Left colon (tissue), 2 donors: ENCODE measurements at places on chromosomes 3 and 15. TPM values are rescaled to one million over a fixed set of nuclear protein-coding genes. Genes with fewer than 3 reads are reported as not detected.

Gene ATP8B4
- 1.9 TPM for total RNA-seq

DNA sequence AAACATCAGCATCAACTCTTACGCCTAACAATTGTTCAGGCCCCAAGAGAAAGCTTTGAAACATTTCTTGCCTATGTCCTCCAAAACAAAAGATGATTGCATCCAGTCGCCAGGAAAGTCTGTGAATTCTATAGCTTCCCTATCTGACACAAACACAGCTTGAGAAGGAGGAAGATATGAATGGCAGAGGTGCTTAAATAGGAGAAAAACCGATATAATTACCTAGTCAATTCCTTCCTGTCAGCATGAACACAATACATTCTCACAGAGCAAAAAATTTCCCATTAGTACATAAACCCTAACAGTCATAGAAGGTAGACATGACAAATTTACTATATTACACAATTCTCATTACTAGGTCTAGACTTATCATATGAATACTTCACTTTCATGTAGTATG is 326.5 kb downstream of the CGGBP1 start:
- DNase-seq, result no peak

- no peak for DNase-seq
Measured at GRCh38 chr15:91737151-91737818, 116.2 kb upstream of the SLCO3A1 start.

GRCh38 chr15:62085740-62086139 is 19.0 kb downstream of the C2CD4A start:
- no peak for DNase-seq

Gene EOMES
- 0.08 TPM for total RNA-seq

DNA sequence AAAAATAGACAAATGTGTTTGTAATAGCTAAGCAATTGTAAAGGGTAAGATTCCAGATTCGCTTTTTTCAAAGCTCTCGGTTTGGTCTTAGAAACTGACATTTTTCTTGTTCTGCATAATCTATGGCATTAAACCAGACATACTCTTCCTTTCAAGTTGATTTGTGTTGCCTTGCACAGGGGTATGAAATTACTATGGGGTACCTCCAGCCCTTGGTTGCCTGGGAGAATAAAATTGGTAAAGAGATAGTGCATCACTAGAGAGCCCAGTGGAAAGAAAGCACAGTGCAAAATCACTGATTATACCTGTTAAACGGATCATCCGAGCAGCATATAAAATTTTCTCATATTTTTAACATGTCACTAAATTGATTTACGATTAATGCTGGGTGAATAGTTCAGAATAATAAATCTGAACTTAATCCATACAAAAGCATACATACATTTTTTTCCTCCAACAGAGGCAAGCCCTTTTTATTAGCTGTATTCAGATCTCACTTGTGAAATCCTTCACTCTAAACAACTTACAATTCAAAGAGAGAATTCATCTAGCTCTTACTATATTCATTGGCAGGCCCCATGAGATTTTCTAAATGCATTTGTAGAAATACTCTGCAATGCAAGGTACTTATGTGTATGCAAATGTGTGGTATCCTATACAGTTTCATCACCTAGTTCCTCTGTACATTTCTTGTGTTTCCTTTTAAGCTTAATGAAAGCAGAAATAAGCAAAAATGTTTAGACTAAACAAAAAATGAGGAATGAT is 224.4 kb downstream of the ROBO1 start:
- DNase-seq, result no peak

GRCh38 chr3:170579646-170580045 is 6.2 kb downstream of the SLC7A14 start:
- DNase-seq, result no peak

- DNase-seq, result no peak
Measured at GRCh38 chr3:151183265-151183671, 19.7 kb downstream of the GPR171 start.

DNA sequence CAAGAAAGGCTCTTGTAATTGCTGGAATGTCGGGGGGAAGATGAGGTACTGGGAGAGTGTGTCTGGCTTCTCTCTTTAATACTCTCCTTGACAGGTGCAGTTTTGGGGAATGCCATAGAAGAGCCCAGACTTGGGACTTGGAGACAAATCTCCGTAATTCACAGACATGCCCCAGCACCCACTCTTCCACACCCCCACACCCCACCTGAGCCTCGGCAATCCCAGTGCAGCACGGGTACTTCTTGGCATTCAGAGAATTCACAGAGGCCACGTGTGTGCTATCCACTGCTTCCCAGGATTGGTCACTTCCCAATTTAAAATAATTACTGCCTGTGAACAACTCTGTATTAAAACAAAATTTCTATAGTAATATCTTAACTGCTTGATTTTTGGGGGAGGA is 43.9 kb downstream of the TRIM71 start:
- DNase-seq, result no peak

DNA sequence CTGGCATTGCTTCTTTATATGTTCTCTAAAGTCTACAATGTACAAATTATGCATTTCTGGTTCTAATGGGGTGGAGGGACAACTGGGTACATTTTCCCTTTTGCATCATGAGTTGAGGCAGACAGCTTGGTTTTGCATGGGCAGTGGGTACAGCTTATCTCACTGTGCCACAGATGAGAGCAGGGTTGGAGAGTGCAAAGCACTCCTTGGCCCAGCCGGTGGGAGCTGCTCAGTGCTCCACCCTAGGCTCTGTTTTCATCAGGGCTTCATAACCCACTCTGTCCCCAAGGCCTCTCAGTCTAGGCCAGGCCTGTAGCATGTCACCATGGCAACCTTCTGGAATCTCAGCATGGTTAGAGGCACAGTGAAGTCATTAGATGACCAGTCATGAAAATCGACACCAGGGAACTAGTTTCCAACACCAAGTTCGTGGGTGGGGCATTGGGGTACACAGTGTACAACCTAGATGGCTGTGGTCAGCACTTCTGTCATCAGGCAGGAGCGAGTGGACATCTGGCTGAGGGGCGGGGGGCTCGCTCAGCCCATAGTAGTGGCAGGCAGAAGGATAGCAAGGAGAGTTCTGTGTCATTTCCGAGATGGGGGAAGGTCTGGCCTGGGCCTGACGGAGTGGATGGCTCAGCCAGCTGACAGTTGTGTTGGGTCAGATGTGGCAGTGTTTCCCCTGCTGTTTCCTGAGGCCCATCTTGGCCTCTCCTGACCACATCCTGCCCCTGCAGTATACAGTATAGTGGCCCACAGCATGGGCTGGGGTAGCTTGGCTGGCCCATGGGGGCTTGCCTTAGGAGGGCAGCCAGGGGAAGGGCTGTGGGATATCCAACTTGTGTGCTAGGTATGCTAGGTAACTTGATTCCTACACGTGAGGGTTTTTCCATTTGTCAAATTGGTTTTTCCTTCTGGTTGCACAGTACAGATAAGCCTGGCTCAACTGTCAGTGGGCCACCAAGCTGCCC is 75.7 kb upstream of the PRR23C start:
- DNase-seq, result no peak

DNA sequence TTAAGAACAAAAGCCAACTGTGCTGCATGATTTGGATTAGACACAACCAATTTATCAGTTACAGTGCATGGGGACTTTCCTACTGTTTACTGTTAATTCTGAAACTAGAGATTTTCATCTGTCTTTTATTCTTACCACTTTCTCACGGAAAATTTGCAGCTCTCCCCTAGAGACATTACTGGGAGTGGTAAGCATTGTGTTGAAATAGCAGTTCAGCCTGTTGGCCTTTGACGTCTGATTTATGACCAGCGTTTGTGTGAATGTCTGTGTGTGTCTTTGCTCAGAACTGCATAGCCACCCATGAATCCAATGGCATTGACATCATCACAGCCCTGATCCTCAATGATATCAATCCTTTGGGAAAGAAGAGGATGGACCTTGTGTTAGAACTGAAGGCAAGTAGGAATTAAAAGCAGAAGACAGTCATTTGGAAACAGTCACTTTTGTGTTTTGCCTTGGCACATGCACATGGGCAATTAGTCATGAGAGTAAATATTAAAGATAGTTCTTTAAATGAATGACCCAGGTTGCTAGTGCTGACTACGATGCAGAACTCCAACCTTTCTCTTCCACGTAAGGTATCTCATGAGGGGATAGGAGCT is 202.2 kb upstream of the BHLHE40 start:
- peak; percentile 59 for DNase-seq

Gene CXCR6
- 0.67 TPM for total RNA-seq

DNA sequence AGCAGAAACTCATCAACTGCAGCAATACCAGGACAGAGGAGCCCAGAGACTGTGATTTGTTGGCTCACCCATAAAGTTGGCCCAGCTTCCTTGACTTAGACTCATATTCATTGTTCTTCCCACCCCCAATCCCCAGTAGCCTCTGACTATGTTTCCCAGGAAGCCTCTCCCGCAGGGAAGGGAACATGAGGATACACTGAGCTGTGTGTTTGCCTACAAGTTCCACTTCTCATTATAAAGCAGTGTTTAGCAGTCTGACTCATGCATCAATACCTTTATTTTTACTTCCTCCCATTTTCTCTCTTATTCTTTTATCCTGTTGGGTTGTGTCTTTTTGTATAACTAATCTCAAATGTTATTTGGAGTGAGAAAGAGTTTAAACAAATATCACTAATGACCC is 111.6 kb upstream of the PHLDB2 start:
- no peak for DNase-seq
